ENCODE measurements at places on chromosomes 12 and 14.

DNA sequence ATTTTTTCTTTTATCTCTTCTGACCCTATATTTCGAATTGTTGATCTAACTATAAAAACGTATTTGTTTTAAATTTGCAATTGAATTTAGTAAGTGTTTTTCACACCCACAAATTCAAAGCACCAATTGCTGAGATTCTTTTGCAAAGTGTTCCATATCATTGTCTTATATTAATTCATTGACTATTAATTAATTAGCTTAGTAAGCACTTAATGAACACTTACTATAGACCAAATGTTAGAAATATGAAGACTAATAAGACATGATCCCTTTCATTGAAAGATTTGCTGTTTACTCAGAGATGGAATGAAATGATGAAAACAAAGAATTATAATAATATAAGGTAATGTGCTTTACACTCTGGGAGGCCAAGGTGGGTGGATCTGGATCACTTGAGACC, 14.2 kb downstream of the ANO4 start:
- DNase-seq, result no peak

GRCh38 chr12:1207276-1207675, 216.3 kb downstream of the ERC1 start:
- no peak for DNase-seq

GRCh38 chr12:45458854-45459807, 243.2 kb downstream of the ANO6 start:
- no peak for DNase-seq

- DNase-seq, result no peak
Measured at GRCh38 chr12:75489187-75489586, 8.6 kb downstream of the GLIPR1 start.
